Daoy (cell line): ENCODE measurements at places on chromosomes 6 and 20. TPM values are rescaled to one million over a fixed set of nuclear protein-coding genes. Genes with fewer than 3 reads are reported as not detected.
A peak's percentile ranks its signal among the peaks of the same experiment; 100 is the strongest.

GRCh38 chr20:32332614-32333013 lies 25.5 kb upstream of the ASXL1 start:
- peak; percentile 66 for DNase-seq

DNA sequence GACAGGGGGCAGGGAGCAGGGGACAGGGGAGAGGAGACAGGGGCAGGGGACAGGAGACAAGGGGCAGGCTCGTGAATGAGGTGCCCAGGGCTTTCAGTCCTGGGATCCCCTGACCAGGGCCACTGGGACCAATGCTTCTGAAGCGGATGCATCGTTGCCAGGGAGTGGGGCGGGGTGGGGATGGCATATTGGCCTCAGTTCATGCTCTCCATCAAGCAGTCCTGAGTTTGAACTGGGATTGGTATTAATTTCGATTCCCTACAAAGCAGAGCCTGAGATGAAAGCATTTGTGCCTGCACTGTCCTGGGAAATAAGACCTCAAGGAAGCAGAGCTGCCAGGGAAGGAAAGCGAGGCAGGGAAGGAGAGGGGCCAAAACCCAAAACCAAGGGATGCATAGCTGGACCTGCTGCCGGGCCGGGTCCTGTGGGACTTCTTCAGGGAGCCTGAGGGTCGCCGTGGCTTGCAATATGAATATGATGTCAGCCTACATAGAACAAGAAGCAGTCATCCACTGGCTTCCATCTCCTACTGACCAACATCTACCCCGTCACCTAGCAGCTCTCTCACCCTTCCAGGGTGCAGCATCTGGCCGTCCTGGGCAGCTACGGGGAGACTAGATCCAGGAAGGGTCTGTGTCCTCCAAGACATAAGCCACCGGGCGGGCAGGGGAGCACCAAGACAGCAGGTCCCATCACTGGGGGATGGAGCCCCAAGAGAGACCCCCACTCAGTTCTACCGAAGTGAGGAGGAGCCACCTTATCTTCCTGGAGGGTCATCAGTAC lies 233.3 kb downstream of the SYNDIG1 start:
- no peak for DNase-seq

- no peak for DNase-seq
Measured at GRCh38 chr6:161027385-161027784, 35.8 kb downstream of the MAP3K4 start.

- DNase-seq, result no peak
Measured at GRCh38 chr20:49886571-49887213, 28.6 kb downstream of the SPATA2 start.

DNA sequence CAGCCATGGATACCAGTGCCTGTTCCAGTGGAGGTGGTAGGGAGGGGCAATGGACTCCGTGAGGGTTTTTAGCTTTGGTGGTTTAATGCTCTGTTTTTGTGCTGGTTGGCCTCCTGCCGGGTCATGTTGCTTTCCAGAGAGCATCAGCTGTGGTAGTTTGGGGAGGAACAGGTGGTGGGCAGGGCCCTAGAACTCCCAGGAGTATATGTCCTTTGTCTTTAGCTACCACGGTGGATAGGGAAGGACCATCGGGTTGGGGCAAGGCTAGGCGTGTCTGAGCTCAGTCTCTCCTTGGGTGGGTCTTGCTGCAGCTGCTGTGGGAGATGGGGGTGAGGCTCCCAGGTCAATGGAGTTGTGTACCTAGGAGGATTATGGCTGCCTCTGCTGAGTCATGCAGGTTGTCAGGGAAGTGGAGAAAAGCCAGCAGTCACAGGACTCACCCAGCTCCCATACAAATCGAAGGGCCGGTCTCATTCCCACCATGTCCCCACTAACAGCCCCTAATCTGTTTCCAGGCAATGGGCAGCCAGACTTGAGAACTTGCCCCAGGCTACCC lies 38.9 kb downstream of the MRAP2 start:
- no peak for DNase-seq

GRCh38 chr20:8309634-8310033 lies 177.6 kb downstream of the PLCB1 start:
- no peak for DNase-seq

DNA sequence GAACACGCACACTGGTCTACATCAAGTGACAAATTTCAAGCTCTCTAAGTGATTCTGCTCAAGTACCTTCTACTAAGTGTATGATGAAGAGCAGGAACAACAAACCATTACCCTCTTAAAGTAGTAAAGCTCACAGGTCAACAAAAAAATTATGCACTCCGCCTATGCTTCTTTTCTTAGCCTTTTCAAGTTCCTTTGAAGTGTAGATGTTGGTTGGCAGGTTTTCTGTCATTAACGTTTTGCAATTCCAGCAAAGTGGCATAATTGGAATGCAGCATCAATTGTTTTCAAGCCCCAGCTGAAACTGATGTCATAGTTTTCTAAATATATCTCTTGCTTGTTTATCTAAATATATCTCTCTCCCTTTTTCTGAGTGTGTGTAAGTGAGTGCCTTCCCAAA lies 396.9 kb upstream of the EYS start:
- no peak for DNase-seq

- no peak for DNase-seq
Measured at GRCh38 chr20:51731731-51732095, 36.5 kb downstream of the ATP9A start.

DNA sequence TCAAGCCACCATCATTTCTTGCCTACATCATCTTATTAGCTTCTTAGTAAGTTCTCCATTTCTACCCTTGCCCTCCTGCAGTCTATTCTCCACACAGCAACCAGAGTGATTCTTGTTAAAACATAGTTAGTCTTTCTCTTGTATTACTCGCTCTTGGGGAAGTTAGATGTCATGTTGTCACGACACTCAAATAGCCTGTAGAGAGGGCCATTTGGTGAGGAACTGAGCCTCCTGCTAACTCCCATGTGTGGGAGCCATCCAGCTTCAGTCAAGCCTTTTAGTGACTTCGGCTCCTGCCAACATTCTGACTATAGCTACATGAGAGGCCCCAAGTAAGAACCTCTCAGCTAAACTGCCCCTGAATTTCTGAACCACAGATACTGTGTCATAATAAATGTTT lies 395.4 kb downstream of the CDC5L start:
- DNase-seq, result no peak

DNA sequence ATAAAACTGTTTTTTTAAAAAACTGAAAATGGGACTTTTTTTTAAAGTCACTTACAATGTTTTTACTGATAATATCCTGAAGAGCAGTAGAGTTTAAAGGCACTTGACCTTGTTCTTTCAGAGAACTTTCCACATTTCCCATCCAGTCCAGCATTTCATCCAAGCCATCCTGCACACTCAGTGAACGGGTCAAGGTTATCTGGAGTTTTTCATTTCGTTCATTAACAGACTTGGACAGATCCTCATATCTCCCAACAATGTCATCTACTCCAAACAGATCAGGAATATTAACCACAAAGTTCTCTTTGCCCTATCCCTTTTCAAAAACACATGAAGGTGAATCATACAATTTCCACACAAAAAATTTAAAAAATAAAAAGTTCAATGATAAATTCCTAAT lies 69.1 kb downstream of the DST start:
- no peak for DNase-seq

- DNase-seq, result no peak
Measured at GRCh38 chr6:105170059-105170458, 9.8 kb downstream of the POPDC3 start.

- DNase-seq, result no peak
Measured at GRCh38 chr20:62583424-62583920, 58.8 kb upstream of the SLCO4A1 start.

GRCh38 chr6:139271056-139271455 lies 20.7 kb downstream of the TXLNB start:
- DNase-seq, result no peak

Gene LHFPL5
- not detected in 2 replicates for total RNA-seq

Gene CD93
- total RNA-seq, result under 0.01 TPM in 1 of 2 replicates, not detected in the other

Gene ITPR3
- 10.4 and 12.6 TPM in 2 replicates for total RNA-seq

Gene ANKEF1
- 5.2 and 6.6 TPM in 2 replicates for total RNA-seq

Gene RBL1
- total RNA-seq, result 20.6 and 22.7 TPM in 2 replicates

Gene CCM2L
- total RNA-seq, result 1.0 and 2.1 TPM in 2 replicates

Gene BCAS1
- total RNA-seq, result not detected in 2 replicates
